ENCODE measurements at places on chromosomes 7 and 10. TPM values are rescaled to one million over a fixed set of nuclear protein-coding genes. Genes with fewer than 3 reads are reported as not detected.

FAM25C gene
- polyA plus RNA-seq, result not detected

ZNF800 gene
- 8.3 TPM for polyA plus RNA-seq

PNLIPRP2 gene
- polyA plus RNA-seq, result 1,594 TPM

LRRN3 gene
- polyA plus RNA-seq, result 0.30 TPM

KLLN gene
- polyA plus RNA-seq, result 0.23 TPM

JAKMIP3 gene
- polyA plus RNA-seq, result 0.95 TPM

CCL24 gene
- not detected for polyA plus RNA-seq

ZNF117 gene
- 3.0 TPM for polyA plus RNA-seq

HECW1 gene
- polyA plus RNA-seq, result not detected

DDC gene
- 6.2 TPM for polyA plus RNA-seq
